IPS DF 6.9 (cell line): ENCODE measurements at places on chromosomes 13 and 19.

DNA sequence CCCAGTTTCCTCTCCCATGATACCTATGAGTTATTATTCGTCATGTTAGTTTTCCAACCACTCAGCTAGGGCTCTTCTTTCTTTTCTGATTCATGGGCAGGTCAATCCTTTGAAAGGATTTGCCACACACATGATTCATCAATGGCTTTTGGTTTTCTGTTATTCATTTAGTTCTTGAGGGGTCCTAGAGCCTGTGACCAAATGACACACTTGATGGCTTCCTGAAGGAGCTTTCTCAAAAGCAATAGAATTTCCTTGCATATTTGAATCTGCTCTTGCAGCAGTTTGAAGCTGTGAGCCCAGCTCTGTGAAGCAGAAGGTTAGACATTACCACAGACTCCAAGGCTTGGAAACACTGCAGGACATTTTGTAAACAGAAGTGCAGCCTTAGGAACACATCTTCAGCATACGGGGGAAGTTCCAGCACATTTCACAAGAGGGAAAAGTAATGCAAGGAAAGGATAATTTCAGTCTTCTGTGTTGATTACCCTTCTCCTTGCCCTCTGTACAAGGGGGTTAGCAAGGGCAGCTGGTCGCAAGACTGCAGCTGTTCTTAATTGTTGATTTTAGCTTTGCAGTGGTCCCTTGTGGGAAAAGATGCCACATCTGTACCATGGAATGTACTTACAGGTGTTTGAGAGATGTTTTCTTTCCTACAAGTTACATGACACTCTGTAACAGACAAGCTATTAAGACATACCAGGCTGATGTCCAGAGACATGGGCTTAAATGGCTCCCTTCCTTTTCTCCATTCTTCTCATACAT, 338.6 kb downstream of the KCNRG start:
- DNase-seq: no peak

- DNase-seq: no peak
Observed at GRCh38 chr19:49309087-49309486, 15.9 kb downstream of the SLC6A16 start.

DNA sequence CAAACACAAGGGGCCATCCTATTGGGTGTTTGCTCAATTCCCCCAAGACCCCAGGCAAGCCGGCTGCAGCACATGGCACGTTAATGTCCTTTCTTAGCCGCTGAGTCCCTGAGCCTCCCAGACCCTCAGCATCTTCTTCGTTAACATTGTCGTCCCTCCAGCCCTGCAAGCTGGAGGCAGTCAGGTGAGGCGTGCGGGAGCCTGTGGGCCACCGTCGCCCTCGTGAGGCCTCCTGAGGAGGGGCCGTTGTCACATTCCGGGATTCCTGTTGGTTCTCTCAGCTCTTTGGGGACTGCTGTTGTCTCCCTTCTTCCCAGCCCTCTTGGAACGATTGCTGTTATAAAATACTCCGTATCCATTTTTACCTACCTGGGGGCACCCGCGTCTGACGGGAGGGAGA, 140.6 kb downstream of the KDM4B start:
- DNase-seq: no peak

- no peak for DNase-seq
Observed at GRCh38 chr19:18379803-18380747, 5.9 kb upstream of the GDF15 start.

DNA sequence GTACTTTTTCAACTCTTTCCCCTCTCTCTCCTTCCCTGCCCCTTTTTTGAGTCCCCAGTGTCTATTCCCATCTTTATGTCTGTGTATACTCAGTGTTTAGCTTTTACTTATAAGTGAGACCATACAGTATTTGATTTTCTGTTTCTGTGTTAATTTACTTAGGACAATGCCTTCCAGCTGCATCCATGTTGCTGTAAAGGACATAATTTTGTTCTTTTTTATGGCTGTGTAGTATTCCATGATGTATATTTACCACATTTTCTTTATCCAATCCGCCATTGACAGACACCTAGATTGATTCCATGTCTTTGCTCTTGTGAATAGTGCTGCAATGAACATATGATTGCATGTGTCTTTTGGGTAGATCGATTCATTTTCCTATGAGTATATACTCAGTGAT, 10.7 kb upstream of the ZC3H13 start:
- DNase-seq: no peak

DNA sequence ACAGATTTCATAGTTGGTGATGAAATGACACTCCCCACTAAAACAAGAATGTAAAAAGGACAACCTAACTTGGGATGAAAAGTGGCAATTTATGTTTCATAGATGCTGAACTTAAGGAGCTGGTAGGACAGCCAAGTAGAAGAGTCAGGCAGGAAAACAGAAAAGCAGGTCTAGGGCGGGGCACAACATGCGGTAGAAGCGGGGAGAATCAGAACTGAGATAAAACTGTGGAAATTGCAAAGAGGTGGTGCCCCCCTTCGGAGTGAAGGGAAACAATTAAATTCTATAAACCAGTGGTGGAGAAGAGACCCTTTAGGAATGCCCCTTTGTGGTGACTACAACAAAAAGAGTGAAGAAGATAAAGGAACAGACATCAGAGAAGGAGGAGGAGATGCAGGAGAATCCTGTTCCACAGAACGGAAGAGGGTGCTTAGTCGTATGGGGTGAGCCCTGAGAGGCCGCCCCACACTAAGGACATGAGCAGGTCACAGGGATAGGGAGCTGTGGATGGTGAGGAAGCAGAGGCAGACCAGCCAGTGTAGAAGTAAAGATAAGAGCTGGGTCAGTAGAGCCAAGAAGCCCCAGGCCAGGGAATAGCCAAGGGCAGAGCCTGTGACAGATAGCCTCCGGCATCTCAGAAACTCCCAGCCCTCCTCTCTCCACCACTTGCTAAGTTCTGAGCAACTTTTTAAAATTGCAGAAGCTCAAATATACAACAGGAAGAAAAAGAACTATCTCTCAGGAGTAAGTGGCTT, 100.3 kb upstream of the DOCK9 start:
- no peak for DNase-seq
